Uterus (tissue), 4 donors: ENCODE measurements at places on chromosomes 4 and X.

- DNase-seq, result no peak
Observed at GRCh38 chr4:164802301-164802901, 48.5 kb downstream of the SMIM31 start.

GRCh38 chr4:1377606-1378261, 28.5 kb downstream of the NKX1-1 start:
- no peak for DNase-seq

DNA sequence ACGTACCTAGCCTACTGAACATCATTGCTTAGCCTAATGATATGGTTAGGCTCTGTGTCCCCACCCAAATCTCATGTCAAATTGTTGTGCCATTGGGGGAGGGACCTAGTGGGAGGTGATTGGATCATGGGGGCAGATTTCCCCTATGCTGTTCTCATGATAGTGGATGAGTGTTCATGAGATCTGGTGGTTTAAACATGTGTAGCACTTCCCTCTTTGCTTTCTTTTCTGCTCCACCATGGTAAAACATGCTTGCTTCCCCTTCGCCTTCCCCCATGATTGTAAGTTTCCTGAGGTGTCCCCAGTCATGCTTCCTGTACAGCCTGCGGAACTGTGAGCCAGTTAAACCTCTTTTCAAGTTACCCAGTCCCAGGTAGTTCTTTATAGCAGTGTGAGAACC, 102.6 kb downstream of the RAPGEF2 start:
- no peak for DNase-seq

- no peak for DNase-seq
Observed at GRCh38 chr4:87391576-87392054, 627 bp upstream of the HSD17B11 start.

DNA sequence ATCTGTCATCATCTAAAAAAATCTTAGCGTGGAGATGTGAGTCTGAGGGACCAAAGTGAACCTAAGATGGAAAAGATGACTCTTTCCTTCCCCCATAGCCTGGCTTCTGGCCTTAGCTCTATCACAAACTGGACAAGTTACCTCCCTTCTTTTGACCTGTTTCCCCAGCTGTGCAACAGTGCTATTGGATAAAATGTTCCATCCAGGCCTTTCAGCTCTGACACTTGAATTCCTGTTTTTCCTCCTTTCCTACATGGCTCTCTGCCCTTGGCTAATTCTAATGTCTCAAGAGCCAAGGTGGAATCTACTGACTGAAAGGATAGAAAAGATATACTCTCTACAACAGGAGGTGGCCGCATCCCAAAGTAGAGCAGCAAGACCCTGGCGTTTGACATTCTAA, 84.5 kb upstream of the ARHGEF9 start:
- DNase-seq, result no peak

- peak; percentile 25 for DNase-seq
Observed at GRCh38 chr4:39446842-39447573, 11.7 kb downstream of the RPL9 start.

DNA sequence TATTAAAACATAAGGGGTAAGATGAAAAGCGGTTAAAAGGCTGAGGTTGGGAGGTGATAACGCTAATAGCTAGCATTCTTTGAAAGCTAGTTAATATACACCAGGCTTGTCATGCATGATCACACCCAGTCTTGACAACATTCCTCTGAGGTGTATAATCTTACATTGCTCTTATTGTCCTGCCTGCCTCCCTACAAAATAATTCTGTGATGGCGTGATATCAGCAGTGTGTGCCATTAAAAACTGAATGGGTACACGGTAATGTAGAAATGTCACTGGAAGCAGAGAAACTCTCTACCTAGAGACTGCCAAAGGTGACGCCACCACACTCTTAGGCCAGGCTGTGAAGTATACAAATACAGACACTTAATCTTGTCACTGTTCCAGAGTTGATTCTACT, 68.1 kb downstream of the DIAPH2 start:
- DNase-seq, result no peak

DNA sequence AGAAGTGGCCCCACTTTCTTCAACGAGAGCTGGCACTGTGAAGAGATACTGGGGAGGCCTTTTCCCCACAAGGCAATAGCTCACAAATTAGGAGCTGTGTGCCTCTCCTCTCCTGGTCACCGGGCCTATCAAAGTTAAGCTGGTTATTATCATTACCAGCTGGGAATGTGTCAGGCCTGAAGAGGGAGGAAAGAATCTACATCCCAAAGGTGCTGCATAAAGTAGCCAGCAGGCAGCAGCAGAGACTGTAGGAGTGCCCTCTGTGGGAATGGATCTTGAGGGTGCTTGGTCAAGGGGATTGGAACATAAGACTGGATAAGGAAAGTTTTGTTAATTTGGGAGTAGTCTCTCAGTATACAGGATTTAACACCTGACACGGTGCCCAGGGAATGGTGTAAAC, 9.1 kb upstream of the TMPRSS11D start:
- no peak for DNase-seq

DNA sequence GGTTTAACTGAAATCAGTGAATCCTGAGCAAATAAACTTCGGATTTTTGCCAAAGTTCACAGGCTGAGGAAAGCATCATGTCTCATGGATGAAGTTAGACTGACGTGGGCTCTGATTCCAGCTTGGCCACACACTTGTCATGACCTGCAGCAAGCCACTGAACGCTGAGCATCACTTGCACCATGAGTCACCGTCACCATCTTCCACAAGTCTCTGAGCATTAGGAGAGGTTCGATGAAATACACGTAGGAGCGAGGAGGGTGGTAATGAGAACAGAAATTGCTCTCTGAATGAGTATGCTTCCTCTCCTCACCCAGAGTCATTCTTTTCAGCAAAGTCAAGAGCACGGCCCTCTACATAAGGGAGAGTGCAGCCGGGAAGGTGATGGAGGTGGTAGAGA, 3.8 kb upstream of the TRIML2 start:
- no peak for DNase-seq

GRCh38 chrX:141714680-141715079, 16.1 kb upstream of the SPANXD start:
- DNase-seq, result no peak

GRCh38 chr4:14168919-14169318, 541.4 kb upstream of the BOD1L1 start:
- no peak for DNase-seq

DNA sequence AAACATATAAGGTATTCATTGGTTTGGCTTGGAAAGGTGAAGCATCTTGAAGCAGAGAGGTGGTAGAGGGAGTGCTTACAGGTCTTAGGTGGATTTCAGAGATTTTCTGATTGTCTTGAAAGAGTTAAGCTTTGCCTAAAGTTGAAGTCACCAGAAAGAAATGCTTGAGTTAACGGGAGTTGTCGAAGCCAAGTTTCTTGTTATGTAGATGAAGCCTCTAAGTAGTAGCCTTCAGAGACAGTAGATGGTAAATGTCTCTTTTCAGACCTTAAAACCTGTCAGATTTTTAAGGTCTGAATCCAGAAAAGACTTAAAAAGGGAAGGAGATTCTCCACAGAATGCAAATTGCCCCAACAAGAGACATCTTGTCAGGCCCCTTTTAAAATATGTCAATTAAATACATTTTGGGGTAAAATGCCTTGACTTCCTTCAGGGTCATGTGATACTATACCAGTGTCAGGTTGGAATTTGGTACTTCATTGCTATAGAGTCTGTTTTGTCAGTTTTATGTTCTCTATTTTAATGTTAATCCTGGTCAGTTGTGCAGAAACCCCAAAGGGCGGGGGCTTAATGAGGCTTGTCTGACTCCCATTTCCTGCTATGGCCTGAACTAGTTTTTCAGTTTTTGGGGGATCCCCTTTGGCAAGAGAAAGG, 81.0 kb downstream of the PCDH18 start:
- DNase-seq, result no peak

DNA sequence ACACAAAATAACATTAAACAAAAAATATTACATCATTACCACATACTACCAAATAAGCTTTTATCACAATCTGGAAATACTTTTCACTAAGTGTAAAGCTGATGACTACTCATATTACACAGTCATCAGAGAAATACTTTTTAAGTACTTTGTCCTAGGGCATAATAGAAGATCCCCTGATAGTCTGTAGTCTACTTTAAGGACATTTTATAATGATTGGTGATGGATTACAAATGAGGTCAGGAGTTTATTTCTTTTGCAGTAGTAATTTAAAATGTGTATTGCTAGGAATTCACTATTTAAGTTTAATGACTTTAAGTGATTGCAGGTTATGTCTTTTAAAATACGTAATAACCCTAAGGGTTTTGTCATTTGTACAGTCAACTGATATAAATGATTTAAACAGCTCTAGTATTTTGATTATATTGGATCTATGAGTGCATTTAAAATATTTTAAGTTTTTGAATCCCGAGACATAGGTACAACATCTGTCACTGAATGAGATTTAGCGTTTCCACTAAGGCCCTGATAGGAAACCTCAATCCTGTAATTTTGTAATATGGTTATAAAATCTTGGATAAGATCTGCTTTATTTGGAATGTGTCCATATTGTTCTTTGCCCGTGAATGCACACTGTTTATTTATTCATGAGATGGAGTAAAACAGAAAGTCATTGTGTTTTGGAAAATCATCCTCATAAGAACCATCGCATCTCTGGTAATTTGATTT, 189.5 kb downstream of the ARAP2 start:
- DNase-seq, result no peak

DNA sequence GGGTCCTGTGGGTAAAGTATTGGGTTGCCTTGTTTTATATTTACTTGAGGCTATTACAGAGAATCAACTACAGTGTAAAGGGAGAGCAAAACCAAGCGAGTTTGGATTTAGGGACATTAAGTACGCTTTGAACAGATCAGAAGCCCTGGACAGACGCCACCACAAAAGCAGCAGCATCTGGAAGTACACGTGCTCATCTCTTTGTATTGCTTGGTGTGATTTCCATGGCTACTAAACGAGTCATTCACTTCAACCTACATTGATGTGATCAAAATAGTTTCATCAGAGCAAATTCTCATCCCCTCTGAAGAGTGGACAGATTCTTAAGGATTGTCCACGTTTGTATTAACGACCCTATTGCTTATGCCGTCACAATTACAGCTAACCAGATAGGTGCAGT, 85.1 kb downstream of the SORBS2 start:
- no peak for DNase-seq

- no peak for DNase-seq
Observed at GRCh38 chr4:164252286-164252685, 501.6 kb upstream of the SMIM31 start.

DNA sequence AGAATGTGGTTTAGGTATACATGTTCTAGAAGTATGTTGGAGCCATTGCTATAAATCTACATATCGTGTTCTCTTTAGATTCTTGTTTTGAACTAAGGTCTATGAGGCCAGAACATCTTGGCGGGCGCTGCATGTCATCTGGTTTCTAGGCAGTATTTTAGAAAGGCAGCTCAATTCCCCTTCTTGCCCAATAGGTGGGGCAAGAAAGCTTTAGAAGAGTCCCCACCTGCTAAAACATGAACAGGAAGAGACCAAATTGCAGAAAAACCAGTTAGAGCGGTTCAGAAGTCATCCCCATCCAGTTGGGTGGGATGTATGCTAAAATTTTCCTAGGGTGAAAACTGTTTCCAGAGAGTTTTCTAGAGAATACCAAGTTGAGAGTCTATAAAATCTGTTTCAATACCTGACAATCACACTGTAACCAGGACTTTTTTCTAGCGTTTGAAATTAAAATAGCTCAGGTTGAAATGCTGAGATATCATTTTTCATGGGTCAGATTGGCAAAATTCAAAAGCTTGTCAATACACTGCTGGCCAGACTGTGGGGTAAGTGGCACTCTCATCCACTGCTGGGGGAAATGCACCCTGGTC, 17.5 kb upstream of the SH3KBP1 start:
- no peak for DNase-seq

DNA sequence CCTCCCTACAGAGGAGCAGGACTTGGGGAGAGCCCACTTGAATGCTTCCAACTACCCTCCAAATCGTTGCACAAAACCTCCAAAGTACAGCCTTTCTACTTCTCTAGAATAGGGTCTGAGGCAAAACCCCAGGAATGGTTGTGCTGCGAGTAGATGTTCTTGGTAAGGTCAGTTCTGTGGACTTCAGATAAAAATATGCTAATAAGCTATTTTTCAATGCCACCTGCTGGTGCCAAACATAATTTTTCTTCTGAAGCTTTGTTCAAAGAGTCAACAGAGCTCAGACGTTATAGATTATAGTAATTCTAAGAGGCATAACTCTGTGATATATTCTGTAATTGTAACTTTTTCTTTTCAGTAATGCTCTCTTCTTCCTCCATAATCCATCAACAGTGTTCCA, 425.7 kb downstream of the GPAT3 start:
- no peak for DNase-seq

DNA sequence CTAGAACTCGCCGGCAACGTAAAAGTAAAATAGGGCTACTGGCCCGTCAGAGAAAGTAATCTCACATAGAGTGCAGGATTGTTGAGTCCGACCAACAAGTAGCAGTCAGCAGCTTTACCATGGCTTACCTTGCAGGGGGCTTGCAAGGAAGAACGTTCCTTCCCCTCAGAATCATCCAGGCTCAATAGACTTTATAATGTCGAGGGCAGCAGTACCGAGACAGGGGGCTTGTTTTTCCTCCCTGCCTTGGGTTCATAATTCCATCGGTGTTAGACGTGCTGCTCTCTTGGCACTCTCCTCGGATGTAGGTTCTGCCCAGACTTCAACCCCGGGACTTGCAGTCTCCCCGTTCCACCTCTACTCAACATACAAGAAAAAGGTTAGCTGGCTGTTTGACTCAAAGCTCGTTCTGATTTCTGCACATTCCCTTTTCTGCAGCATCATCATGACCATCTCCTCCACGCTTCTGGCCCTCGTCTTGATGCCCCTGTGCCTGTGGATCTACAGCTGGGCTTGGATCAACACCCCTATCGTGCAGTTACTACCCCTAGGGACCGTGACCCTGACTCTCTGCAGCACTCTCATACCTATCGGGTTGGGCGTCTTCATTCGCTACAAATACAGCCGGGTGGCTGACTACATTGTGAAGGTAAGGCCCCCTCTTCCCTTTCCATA, 1.5 kb downstream of the SLC10A4 start:
- no peak for DNase-seq

GRCh38 chrX:13693341-13693961, 4.5 kb downstream of the RAB9A start:
- no peak for DNase-seq

GRCh38 chr4:88477229-88477860, 20.4 kb downstream of the HERC5 start:
- DNase-seq, result no peak

DNA sequence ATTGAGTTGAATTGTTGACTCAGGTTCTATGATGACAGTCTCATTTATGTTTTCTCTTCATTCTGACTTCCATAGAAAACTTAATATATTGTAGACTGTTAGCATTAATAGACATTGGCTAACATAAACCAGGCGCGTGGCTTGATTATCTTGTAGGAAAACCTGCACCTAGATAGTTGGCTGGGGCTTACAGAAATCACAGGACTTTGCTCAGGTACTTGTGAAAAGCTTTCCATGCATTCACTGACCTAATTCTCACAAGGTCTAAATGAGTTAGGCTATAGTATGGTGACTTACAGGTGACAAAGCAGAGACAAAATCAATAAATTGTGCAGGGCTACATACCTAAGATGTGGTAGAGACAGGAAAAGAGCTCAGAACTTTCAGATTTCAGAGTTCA, 212.8 kb downstream of the GPAT3 start:
- no peak for DNase-seq
